ENCODE measurements at places on chromosomes 13 and 19.

GRCh38 chr19:1252821-1253513, 4.6 kb downstream of the MIDN start:
- peak; percentile 86 for DNase-seq

GRCh38 chr13:99507986-99508385, 6.7 kb downstream of the TM9SF2 start:
- no peak for DNase-seq

GRCh38 chr13:72875233-72875632, 93.3 kb downstream of the PIBF1 start:
- no peak for DNase-seq

- no peak for DNase-seq
These were observed 78.9 kb downstream of the GADD45B start for GRCh38 chr19:2554856-2555255.

- DNase-seq, result peak; percentile 12
These were observed 380.0 kb upstream of the SGCG start for GRCh38 chr13:22800526-22801401.

DNA sequence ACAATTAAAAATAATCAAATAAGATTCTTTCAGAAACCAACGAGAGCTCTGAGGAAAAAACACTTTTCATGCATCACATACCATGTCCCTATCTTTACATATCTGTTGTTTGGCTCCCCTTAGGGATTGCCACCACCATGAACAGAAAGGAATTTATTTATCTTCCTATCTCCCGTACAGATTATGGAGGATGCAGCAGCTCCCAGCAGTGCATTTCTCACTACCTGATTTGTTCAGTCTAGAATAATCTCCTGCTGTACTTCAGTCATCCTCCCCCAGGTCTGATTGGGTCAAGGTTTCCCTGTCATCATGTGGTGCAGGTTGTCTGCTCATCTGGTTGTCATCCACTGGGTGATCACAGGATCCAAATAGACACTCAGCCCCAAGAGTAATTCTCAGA, 451.3 kb downstream of the OXGR1 start:
- DNase-seq, result no peak
